ENCODE measurements at places on chromosomes 13 and 19.
A peak's percentile ranks its signal among the peaks of the same experiment; 100 is the strongest.

GRCh38 chr13:71758828-71759227, 108.2 kb downstream of the DACH1 start:
- DNase-seq, result no peak

DNA sequence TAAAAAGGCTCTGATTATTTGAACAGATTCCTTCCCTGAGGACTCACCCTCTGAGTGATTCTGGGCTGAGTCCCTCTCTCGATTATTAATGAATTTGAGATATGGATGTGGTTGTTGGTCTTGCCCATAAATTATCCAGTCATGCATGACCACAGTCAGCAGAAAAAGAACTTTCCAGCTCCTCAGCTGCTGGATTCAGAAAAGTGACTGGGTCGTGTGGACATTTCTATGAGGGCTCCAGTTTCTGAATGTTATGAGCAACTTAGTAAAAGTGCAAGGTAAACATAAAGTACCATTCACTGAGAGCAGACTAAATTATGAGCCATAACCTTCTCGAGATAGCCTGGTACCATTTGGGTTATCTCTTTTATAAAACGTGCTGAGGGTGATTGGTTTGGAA, 100.1 kb upstream of the CLDN10 start:
- no peak for DNase-seq

DNA sequence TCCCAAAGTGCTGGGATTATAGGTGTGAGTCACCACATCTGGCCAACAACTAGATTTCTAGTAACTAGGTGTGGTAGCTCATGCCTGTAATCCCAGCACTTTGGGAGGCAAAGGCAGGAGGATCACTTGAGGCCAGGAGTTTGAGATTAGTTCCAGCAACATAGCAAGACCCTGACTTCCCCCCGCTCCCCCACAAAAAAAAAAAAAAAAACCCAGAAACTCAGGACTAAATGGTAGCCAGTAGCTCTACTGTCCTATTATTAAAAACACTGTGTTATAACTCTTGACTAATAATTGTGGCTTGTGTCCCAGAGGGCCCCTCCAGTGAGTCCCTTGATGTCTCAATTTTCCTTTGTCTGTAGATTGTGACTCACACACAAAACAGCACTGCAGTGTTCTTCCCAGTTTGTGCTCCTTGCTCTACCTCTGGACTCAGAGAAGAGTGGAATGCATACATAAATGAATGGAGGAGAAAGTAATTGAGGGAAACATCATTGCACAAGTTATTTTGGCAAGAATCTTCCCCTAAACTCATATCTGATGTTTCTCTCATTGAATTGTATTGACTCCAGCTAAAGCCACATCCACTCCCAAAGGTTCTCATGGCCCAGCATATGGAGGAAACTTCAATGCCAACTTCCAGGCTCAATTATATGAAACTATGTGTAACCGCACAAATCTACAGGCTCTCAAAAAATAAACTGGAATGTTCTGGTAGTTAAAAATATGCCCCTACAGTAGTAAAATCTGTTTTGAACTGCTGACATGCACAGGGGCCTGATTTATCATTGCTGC, 8.8 kb downstream of the TPT1 start:
- DNase-seq, result no peak

DNA sequence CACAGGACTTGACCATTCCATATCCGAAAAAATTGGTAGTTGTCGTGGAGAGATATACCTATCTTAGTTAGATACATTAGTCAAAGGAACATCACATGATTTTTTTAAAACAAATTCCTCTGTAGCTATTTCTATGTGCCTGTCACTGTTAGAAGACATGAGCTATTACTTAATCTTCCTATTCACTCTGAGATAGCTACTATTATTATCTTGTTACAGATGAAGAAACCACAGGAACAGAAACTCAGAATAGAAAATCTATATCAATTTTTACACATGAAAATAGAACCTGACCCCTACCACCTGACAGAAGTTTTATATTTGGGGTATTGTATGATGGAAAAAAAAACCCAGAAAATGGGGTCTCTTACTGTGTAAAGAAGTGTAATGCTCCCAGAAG, 68.9 kb upstream of the TDRD3 start:
- DNase-seq, result no peak

DNA sequence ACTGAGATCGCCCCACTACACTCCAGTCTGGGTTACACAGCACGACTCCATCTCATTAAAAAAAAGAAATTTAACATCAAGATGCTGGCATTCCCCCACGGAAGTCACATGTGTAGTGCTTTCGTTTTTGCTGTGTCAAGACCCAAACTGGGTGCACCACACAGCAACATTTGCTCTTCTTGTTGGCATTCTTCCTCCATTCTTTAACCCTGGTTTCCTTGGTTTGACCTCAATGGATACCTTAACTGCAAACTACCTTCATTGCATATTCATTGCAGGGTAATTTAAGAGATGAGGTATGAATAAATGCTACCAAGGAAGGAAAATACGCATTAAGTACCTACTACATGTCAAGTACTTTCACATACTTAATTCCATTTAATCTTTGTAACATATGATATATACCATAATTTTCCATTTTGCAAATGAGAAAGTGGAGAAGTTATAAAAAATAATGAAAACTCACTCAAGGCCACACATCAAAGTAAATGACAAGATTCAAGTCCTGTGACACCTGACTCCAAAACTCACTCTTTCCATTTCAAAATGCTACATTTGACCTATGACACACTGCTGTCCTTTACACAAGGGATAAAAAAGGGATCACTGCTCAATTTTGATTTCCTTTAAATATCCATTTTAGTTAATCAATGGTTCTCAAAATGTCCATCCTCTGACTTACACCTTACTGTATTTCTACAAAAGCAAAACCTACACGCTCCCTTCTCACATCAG, 59.2 kb downstream of the STK24 start:
- no peak for DNase-seq

GRCh38 chr19:50330365-50331078, 1.3 kb upstream of the KCNC3 start:
- peak; percentile 90 for DNase-seq

GRCh38 chr19:52086481-52086880, 9.1 kb downstream of the ZNF841 start:
- no peak for DNase-seq

GRCh38 chr13:40477623-40478608, 188.5 kb downstream of the FOXO1 start:
- DNase-seq, result no peak

DNA sequence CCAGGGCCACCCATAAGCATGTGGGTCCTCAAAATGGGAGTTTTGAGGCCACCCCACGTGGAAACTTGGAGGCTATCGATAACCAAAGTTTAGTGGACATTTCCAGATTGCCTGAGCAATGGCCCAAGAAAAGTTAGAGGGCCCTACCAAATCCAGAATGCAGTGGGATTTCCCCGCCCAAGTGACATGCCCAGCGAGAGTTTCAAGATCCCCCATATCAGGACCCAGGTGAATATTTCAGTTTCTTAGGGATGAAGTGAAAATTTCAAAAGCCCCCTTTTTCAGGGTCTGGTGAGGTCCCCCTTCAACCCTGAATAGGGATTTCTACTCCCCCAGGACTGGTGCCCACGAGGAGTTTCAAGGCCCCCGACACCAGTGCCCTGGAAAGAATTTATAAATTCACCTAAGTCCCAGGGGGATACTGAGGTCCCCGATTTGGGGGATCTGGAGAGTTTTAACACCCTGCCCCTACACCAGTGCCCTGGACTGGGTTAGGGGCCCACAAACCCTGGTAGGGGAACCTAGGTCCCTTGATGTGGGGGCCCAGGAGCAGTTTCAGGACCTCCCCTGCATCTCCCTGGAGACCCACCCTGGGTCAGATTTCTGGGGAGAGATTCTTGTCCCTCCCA, 695 bp downstream of the BST2 start:
- DNase-seq, result no peak

DNA sequence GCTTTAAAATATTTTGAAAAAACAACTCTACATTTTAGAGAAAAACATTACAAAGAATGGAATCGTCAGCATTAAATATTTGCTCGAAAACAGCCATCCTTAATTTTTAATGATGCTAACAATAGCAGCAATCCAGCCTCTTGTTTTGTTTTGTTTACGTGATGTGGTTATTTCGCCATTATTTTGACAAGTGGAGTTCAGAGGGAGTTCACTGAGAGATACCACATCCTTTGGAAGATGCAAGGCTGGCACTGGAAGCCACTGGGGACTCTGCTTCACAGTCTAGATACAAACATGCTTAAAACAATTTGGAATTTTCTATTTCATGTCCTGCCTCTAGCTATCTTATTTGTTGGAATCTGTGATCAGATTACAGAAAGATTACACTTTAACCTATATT, 556.3 kb downstream of the PCDH17 start:
- DNase-seq, result no peak

- DNase-seq, result peak; percentile 64
Measured at GRCh38 chr13:20495087-20496023, 30.3 kb downstream of the CRYL1 start.

DNA sequence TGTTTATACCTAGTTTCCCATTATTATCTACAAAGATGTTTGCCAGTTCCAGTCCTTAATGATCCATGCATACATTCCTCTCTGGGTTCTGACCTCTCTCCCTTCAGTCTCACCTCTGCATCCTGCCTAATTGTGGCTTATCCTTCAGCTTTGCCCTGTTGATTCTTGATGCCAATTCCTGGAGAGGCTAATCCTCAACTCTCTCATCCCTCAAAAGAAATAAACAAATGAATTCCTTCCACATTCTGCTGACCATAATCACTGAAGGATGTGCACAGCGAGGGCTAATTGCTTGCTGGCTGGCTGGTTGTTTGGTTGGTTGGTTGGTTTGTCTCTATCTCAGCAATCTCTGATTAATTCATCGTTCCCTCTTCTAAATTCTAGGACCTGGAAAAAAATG, 113.8 kb downstream of the IRS2 start:
- no peak for DNase-seq

- DNase-seq, result no peak
Measured at GRCh38 chr13:99237981-99238662, 20.1 kb downstream of the GPR18 start.

DNA sequence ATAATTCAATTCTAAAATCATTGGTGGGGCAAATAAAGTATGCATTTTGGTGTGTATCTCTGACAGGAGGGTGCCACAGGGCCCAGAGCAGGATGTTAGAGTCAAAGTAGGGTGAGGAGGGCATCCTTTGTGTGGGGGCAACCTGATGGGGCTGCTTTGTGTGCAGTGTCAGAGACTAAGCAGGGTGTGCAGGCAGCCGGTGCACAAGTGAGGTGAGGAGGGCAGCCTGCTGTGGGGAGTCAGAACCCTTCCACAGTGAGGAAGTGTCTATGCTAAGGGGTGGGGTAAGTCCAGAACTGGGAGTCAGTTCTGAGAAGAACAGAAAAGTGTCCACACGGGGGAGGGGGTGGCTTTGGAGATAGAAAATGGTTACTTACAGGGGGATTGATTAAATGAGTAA, 40.7 kb downstream of the RB1 start:
- no peak for DNase-seq

DNA sequence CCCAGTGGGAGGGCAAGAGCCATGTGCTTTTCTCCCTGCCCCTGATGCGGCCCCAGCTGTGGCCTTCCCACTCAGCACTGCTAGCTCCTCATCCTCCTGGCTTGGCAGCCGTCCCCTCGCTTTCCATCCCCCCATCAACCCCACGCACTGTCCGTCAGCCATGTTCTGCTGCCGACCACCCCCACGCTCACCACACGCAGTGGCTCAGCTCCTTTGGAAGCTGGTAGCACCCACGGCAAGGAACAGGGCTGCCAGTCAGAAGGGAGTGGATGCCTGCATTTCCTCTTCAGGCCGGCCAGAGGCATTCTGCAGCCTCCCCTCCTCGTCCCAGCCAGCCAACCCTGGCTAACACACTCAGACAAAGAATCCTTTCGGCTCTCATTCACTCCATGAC, 6.3 kb downstream of the CALM3 start:
- DNase-seq, result no peak

- no peak for DNase-seq
Measured at GRCh38 chr13:33433316-33433715, 147.8 kb upstream of the STARD13 start.

DNA sequence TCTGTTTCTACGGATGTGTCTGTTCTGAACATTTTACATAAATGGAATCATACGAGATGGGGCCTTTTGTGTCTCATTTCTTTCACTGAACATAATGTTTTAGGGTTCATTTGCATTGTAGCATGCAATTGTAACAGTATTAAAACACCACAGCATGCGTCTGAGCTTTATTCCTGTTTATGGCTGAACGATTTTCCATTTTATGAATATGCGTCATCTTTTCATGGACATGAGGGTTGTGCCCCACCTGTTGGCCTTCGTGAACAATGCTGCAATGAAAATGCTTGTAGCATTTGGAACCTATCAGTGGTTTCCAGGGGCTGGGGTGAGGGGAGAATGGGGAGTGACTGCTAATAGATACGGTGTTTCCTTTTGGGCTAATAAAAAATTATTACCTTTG, 5.1 kb downstream of the OR10H1 start:
- no peak for DNase-seq

DNA sequence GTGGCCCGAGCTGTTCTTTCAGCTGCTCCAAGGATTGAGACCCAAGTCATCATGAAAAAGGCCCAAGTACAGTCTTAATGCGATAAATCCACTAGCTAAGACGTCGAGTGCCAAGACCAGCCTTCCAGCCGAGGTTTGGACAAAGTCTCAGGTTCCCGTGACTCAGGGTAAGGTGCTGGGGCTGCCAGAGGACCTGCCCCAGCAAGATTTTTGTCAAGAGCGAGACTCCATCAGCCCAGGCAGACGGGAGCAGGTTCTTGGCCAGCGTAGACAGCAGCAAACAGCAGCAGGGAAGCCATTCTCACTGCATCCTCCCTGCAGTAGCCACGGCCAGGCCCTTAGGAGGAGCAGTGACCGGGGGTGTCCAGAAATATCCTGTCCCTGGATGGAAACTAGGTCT, 3.4 kb downstream of the FEM1A start:
- no peak for DNase-seq

- no peak for DNase-seq
Measured at GRCh38 chr13:74586847-74587246, 452.6 kb upstream of the KLF12 start.

GRCh38 chr19:7427944-7428343, 60.9 kb downstream of the PEX11G start:
- no peak for DNase-seq

- DNase-seq, result no peak
Measured at GRCh38 chr19:57887195-57887941, 1.5 kb downstream of the ZNF814 start.

- no peak for DNase-seq
Measured at GRCh38 chr19:2275588-2276428, 6.2 kb downstream of the PEAK3 start.

DNA sequence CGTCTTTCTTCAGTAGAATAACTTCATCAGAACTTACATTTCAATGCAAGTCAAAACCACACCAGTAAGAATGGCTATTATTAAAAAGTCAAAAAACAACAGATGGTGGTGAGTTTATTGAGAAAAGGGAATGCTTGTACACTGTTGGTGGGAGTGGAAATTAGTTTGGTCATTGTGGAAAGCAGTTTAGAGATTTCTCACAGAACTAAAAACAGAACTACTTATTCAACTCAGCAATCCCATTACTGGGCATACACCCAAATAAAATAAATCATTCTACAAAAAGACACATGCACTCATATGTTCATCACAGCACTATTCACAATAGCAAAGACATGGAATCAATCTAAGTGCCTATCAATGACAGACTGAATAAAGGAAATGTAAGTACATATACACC, 231.2 kb downstream of the NHLRC3 start:
- no peak for DNase-seq

GRCh38 chr19:42495663-42496062, 32.6 kb downstream of the CEACAM1 start:
- no peak for DNase-seq

- no peak for DNase-seq
Measured at GRCh38 chr19:58334691-58335249, 8.0 kb downstream of the ZSCAN22 start.

All from germinal center (tissue), 1 donor.